ENCODE measurements at places on chromosomes 5 and 9.

- no peak for DNase-seq
These were observed 7.7 kb downstream of the CCNI2 start for GRCh38 chr5:132754947-132755346.

- no peak for DNase-seq
These were observed 79.8 kb downstream of the MAT2B start for GRCh38 chr5:163585206-163585605.

DNA sequence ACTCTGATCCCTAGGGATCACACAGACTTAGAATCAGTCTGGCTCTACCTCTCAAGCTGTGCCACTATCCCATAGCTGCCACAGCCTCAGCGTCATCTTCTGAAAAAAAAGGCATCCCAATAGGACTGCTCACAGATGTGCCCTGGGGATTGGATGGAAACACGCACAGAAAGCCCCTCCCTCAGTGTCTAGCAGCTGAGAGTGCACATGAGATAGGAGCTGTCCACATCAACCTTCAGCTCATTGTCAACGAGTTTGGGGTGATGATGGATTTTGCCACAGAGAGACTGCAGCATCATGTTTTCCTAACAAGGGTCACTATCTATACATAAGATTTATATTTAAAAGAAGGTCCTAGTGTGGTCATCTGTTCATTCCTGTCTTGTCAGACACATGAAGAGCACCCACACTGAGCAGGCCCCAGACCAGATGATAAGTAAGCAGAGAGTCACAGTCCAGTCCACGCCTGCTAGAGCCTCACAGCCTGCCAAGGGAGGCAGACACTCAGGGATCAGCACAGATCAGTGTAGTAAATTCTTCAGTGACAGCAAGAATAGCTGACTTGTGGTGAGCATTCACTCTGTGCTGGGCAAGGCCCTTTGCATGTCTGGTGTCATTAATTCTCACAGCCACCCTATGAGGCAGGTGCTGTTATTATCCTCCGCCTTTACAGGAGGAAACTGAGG, 25.8 kb downstream of the AFAP1L1 start:
- no peak for DNase-seq

GRCh38 chr5:138641547-138642298, 66.5 kb upstream of the HSPA9 start:
- no peak for DNase-seq

DNA sequence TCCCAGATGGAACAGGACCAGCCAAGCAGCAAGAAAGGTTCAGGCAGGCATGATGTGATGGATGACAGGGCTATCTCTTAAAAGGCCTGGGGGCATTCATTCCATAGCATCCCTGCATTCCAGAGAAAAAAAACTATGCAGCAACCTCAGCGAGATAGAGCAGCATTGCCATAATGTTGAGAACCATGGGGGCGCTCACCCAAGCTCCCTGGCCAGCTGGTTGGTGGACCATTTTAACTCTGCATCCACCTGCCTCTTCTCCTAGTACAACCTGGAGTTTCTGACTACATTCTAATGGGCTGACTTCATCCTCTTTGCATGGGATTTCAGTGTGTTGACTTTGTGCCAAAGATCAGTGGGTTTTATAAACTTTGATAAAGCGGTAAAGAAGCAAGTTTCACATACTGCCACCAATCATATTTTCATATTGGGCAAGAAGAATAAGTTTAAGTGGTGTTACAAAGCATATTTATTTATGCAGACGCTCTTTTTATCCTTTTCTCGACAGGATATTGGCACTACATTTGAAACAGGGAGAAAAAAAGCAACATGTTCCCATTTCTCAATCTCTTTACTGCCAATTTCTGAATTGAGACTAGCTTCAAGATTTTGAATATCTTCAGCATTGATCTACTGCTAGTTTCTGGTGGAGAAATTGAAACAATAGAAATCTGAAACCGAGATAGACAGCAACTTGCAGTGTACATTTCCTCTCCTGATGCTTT, 378.3 kb upstream of the WWC1 start:
- DNase-seq = no peak

GRCh38 chr9:108486831-108487230, 369.0 kb downstream of the ACTL7B start:
- DNase-seq = no peak

DNA sequence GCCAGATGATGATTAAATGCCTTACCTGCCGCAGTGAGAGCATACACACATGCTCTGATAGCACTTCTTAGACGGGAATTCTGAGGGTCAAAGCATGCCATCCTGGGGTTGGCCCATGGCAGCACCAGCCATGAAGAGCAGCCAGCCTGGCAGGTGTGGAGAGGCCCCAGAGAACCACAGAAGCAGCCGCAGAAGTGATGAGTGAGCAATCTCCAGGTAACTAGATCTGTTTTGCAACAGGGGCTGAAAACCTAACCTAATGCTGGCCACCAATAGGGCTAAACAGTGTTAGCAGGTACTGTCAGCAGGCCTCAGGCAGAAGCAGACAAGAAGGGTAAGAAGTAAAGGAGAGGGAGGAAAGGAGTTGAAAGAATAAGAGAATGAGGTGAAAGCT, 33.5 kb upstream of the HOMER1 start:
- no peak for DNase-seq

DNA sequence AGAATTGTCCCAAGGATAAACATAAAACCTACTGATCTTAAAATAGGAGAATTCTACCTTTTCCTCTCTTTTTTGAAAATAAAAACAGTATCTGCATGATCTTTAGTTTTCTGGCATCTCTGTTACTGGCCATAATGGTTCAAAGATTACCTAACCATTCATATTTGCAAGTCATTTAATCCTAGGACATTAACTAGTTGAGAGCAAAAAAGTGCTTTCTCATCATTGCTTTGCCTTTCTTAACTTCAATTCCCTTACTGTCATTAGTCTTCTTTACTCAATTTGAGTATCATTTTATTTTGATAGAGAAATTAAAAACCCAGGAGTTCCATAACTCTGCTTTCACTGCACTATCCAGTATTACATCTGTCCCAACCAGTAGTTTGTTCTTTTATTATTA, 68.6 kb downstream of the RFX3 start:
- DNase-seq = no peak

DNA sequence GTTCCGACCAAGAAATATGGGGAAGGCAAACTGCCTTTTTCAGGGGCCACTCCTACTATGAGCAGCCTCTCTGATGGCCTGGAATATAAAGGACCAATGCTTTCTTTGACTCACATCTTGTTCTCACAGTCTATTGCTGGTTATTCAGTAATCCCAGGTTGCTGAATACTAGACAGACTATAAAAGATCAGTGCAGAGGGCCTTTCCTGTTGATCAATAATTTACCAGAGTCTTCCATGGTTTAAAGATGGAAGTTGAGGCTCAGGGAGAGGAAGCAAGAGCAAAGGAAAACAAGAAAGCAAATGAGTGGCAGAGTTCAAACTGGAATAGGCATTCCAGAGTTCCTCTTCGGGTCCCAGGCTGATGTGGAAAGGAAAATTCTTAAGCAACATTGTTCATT, 62.9 kb downstream of the FBXO38 start:
- no peak for DNase-seq

GRCh38 chr5:121741156-121741555, 110.5 kb upstream of the FTMT start:
- DNase-seq = no peak

GRCh38 chr5:169850409-169850808, 129.9 kb downstream of the INSYN2B start:
- DNase-seq = no peak

DNA sequence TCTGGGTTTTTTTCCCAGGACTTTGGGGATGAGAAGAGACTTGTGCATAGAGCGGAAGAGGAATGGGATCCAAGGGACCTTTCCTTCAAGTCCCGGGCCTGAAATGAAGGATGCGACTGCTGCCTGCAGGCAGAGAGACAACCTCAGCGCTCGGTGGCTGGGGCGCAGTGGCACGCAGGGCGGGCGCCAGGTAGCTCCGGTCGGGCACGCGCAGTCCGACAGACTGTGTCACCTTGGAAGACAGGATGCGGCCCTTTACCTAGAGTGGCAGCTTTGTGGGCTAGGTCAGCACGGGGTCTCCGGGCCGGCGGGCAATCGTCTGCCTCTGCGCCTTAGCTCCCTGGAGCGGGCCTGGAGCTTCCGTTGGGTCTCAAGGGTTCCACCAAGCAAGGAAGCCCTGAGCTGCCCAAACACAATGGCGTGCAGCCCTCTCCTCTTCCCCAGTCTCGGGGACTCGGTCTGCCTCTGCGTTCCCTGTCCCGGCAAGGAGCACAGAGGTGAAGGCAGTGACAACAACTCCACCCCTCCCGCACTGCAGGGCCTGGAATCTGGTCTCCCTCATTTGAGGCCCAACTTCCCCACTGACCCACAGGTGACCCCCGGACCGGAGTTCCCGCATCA, 6.0 kb downstream of the BARX1 start:
- no peak for DNase-seq

DNA sequence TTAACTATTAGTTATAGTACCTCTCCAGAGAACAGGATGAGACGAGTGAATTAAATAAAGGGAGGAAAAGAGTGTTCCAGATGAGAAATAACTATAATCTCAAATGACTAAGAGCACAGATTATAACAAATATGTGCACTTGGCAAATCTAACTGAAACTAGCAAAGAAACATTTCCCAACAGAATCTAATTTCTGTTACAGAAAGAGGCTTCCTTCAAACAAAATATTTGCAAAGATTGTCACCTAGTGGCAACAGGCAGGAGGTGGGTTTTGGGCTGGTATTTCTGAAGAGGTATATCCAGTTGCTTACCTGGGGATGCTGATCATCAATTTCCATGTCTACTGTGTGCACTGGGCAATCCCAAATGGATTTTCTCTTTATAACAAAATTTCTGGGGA, 5.6 kb upstream of the SPDL1 start:
- no peak for DNase-seq

DNA sequence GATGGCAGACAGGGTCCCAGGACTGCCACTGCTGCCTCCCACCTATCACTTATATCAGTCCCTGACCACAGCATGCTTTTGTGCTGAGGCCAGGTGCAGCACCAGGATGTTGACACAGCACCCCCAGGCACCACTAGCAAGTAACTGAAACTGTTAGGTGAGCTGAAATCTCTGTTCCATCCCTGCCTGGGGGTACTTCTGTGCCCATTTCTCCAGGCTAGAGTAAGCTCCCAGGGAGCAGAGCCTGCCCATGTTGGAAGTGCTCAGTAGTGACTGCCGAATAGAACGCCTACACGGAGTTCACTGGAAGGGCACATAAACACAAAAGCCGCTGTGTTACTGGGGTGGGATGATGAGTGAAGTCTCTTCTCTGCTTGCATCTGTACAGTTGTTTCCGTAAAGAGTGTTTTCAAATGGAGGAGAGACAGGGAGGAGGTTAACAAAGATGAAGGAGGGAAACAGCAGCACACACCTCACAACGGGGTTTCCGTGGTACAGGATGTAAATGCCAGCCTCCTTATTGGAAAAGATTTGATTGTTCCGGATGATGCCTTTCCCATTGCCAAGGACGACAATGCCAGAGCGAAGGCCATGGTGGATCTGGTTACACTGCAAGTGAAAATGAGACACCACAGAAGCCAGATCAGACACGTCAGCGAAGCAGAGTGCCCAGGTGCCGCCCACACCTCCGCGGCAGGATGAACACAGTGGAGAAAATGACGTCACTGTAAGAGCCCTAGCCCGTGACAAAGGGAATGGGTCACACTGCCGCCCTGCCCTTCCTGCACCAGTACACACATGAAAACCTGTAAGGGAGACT, 43.1 kb downstream of the POLR1E start:
- DNase-seq = no peak

- peak; percentile 89 for DNase-seq
These were observed 758 bp upstream of the PDCD1LG2 start for GRCh38 chr9:5509573-5509972.

DNA sequence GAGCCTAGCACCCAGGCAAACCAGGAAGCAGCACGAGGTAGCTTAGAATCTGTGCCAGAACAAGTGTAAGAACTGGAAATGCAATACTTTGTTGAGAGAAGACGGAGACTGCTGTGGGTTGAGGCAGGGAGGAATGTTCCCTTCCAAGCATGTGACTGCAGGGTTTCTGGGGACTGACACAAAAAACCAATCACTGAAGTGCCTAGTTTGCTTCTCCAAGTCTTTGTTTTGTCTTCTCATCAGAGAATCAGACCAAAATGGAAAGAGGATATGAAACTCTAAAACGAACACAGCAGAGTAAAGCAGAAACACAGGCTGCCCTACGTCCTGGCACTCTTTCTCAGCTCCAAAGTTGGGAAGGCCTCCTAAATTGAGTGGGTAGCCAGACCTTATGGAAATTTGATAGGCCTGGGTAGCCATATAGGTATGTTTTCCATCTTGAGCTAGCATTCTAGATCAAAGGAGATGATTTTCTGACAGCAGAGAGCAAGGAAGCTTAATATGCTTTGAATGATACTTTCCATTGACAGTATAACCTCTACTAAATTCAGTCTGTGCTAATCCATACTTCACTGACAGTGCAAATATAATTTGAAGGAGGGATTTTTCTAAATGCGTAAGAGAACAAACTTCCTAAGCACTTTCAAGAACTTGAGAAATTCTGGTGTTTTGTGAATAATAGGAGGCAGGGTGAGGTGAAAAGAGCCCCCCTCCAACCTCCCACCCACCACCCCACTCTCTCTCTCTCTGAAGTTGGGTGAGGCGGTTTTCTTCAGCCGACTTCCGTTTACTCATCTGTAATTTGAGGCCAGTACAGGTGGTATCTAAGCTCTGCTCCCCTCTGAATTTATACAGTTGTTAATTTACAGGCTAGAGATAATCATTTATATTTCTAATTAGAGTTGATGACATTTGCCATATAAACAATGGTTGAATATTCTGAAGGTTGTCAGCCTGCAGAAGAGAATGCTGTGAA, 5.5 kb downstream of the ADRB2 start:
- DNase-seq = no peak

DNA sequence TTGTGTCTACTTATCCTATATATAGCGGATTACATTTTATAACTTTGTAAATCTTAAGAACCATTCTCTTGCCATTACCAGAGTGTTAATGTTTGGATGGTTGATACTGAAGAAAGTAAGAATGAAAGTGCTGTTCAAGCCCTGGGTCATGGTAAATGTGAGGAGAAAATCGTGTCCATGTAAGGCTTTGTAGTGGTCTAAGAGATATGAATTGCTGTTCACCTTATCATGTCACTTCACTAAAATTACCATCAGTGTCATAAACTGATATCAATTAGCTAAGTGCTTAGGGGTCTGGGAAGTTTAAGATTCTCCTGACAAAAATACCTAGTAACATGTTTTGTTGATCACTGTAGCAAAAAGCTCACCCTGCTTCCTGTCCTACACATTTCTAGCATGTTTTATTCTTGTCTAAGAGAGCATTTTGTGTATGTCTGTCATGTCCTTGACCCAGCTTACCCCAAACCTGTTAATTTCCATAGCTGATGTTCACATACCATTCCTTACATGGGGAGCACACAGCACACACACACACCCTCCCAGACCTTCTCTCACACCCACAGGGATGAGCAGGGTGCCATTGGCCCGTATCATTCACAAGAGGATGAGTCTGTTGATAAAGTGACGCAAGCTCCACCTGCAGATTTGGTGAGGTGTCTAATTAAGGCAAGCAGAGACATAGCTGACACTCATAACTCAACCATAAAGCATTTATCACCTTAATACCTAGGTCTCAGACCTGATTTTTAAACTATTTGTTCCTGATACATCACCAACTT, 125.1 kb upstream of the PAM start:
- DNase-seq = no peak

- no peak for DNase-seq
These were observed 17.5 kb downstream of the CYFIP2 start for GRCh38 chr5:157283434-157283833.

- DNase-seq = no peak
These were observed 4.1 kb downstream of the NOTCH1 start for GRCh38 chr9:136541709-136542108.
